ENCODE measurements at places on chromosomes 12 and 14.

- no peak for DNase-seq
These were observed 267.6 kb upstream of the OR4E1 start for GRCh38 chr14:21940887-21941856.

DNA sequence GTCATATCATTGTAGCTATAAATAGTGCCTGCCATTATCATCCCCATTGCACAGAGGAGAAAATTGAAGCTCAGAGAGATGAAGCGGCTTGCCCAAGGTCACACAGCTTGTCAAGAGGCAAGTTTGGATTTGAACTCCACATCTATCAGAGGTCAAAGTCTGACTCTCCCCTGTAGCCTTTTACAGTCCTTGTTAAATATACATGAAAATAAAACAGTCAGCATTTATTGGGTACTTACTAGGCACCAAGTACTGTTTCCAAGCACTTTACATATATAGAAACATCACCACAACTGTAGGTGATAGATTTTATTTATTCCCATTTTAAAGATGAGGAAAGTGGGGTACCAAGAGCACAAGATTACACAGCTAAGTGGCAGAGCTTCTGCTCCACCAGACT, 67.2 kb downstream of the WSCD2 start:
- DNase-seq, result no peak

DNA sequence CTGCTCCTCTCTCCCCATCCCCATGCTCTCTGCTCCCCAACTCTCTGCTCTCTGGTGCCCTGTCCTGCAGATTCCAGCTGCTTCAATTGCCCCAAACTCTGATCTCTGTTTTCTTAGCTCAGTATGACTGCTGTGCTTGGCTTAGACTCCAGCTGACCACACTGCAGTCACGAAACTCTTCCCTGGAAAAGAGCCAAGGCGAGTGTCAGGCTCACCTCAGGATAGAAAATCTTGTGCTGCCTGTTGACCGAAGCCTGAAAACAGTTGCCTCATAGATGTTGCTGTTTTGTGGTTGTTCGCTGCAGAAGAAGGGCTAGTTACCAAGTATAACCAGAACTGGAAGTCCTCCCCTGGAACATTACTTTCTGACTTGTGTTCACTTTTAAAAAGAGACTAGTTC, 6.7 kb upstream of the STON2 start:
- peak; percentile 82 for DNase-seq

- DNase-seq, result no peak
These were observed 212.5 kb downstream of the TBX5 start for GRCh38 chr12:114193474-114193873.

DNA sequence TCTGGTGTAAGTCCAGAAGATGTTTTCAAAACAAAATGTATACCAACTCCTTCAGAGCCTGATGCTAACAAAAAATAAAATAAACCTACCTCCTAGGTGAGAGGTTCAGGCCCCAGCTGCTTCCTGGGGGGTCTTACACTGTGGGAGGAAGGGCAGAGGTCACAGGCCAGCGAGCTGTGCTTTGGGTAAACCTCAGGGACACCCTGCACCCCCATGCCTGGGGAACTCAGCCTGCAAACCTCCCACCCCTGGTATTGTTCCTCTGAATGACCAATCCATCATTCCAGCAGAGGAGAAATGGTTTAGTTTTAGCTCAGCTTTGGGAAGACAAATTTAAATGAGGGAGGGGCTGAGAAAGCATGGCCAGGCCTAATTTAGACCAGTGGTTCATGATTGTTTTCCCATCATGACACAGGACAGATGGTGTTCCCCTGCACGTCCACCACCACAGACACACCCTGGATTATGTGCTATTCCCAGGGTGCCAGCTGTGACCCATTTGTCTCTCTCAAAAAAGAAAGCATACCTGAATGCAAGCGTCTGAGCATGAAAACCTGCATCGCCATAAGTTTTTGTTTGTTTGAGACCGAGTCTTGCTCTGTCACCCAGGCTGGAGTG, 14.5 kb upstream of the TFCP2 start:
- DNase-seq, result no peak

GRCh38 chr14:33737446-33737845, 213.4 kb downstream of the EGLN3 start:
- DNase-seq, result peak; percentile 40

Measured in stromal cell of bone marrow (primary cell).